ENCODE measurements at places on chromosomes 4 and X.

- DNase-seq: no peak
Measured at GRCh38 chr4:28868841-28869240, 1851.3 kb upstream of the PCDH7 start.

DNA sequence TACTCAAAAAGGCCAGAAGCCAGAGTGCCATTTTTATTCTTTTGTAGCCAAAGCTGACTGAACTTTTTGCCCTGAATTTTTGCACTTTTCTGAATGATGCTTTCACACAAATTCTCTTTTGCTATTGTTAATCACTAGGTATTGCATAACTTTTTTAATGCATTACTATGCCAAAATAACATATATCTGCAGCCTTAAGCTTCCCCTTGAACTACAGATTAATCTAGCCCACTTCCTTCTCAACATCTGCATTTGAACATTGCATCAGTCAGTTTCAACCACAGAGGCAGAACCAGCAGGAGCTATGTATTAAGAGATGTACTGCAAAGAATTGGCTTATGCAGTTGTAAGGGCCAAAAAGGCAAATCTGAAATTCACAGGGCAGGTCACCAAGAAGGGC, 197.6 kb upstream of the GYPA start:
- peak; percentile 16 for DNase-seq

DNA sequence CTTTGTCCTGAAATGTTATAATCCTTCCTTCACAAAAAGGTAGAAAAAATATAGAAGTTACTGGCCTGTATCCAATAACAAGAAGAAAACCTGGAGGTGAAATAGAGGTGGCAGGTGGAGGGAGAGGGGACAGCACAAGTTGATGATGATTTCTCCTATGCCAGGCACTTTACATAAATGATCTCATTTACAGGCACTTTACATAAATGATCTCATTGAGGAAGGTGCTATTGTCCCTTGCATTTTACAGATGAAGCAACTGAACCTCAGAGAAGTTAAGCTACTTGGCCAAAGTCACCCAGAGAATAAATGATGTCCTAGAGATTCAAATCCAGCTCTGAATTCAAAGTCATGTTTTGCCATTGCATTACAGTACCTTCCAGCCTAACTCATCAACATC, 7.1 kb upstream of the OPHN1 start:
- DNase-seq: no peak

GRCh38 chrX:116204932-116205331, 34.4 kb downstream of the AGTR2 start:
- DNase-seq: no peak

DNA sequence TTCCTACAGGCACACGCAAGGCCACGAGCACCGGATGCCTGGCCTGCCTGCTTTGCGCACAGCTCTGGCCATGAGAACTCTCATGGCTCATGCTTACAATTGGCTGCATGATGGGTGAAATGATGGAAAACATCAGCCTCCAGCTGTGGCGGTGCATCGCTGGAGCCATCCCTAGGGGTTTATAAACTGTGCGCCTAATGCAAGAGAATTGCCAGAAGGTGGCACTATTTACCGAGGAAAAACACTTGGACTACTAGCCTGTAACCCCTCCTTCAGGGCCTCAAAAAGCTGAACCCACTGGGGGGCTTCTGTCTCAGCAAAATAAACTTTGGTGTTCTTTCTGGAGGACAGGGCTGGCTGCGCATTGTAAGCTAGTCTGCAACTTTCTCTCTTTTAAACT, 51.9 kb downstream of the PHKA2 start:
- DNase-seq: no peak

- no peak for DNase-seq
Measured at GRCh38 chr4:76657443-76657842, 222.4 kb downstream of the SHROOM3 start.

DNA sequence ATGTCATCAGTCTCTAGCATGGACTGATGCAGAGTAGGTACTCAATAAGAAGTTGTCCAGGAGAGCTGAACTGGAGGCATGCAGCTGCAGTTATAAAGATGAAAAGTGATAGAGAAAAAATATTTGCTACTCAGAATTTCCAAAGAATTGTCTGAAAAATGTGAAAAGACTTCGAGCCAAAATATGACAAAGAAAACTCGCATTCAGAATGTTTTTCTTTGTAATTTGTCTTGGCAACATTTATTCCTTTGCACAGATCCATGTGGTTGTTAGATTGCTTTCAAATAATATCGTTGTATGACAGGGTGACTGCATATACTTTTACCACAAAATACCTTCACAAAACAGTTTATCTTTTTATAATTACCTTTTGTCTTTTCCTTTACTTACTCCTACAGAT, 128.0 kb upstream of the SLC4A4 start:
- DNase-seq: no peak

DNA sequence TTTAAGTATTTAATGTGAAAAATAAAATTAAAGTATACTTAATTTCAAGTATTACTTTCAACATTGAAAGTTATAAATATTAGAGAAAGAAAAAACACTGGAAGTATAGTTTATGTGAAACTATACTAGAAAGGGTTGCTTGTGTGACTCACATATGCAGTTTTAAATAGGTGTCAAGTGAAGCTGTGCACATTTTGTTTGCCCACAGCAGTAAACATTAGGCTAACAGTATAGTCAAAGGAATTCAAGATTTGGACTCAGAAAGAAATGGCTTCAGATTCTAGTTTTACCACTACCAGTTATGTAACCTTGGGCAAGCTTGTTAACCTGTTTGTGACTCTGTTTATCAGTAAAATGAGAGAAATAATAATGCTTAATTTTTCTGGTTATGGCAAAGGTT, 148.2 kb downstream of the FAM47B start:
- no peak for DNase-seq

DNA sequence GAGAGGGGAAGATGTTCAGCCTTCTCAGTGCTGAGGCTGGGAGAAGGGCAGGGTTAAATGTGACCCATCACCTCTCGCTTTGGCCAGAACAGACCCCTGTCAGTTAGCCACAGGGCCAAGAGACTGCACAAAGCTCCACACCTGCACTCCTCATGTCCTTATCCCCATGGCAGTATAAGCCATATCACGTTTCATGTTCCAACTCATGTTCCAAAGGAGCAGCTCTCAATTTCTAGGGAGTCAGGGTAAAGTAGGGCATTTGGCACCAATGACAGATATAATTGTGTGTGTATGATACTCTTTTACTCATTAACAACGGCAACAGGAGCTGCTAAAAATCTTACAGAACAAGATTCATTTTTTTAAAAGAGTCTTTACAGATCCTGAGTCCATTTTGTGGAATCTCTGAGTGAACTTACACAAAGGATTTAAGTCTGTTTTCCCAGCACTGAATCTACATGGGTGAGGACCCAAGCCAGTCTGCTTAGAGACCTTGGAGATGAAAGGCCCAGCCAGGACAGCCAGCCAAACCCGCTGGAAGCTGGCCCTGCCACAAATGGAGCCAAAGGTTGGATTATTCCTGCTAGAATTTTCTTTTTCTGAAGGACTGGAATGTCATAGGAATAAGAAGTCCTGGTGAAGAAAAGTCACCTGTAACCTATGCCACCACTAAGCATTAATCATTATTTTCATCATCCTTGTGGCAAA, 129.1 kb upstream of the SMAD1 start:
- DNase-seq: no peak

DNA sequence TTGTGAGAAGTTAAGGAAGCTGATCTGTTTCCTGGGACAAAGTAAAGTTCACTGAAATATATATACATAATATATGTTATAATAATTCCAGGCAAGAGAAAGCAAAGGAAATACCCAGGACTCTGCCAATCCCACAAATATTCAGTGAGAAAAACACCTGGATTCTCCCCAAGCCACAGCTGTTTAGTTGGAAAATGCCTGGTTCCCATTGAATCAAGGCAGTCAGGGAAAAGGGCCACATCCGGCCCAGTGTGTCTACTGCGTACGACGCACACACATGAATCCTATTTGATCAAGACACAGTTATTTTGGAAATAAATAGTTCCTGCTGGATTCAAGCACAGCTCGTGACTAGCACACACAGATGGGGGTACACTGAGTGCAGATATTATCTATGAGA, 6.3 kb upstream of the DCHS2 start:
- DNase-seq: no peak

- DNase-seq: no peak
Measured at GRCh38 chr4:182346675-182347375, 103.6 kb downstream of the TENM3 start.

- peak; percentile 71 for DNase-seq
Measured at GRCh38 chr4:184825896-184826690, at the start of gene ACSL1. ACSL1 (minus strand) TSS chr4:184825968; CDS start chr4:184803514, 22,454 bp downstream.

DNA sequence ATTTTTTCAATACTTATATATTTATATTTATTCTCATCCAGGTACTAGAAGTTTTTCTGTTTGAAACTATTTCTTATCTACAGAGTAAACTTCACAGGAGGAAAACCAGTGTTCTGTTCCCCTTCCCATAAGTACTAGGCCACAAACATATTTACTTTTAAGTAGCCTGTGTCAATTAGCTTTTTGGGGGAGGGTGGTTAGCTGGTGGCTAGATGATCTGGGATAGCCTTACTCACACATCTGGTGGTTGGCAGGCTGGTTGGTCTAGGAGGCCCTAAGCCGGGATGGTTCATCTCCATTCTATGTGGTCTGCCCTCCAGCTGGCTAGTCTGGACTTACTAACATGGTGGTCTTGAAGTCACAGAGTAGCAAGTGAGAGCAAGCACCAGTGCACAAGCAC, 6.2 kb downstream of the JADE3 start:
- no peak for DNase-seq

DNA sequence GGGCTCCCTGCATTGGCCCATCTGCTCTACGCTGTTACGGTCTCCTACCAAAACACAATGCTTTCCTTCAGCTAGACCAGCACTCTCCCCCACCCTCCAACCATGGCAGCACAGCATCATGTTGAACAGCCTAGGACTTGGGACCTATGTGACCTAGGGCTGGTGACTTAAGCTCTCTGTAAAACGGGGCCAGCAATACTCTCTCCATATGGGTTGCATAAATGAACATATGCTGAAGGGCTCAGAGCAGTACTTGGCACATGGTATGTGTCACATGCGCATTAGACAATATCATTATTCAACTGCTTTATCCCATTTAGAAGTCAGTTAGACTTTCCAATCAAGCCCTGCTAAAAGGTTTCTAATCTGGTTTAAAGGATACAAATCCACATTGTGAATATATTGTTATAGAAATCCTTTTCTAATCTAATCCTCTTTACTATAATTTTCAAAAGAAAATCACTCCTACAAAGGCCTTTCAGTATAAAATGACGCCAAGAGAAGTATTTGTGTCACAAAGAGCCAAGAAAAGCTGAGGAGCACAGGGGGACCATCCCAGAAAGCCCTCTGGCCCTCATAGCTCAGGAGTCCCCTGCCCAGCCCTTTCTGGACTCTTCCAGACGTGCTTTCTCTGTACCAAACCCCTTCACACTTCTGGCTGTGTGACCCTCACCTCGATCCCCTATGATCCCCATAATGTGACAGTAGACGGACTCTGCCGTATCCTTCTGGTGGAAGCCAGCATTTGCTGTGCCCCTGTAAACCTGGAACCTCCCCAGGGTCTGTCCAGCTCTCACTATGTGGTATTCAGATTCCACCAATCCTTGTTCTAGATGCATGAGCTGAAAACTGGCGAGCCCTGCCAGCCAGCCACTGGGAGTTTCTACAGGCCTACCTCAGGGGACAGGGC, 42.3 kb downstream of the NSG1 start:
- no peak for DNase-seq
